Effector memory CD8-positive, alpha-beta T cell (primary cell): ENCODE measurements at places on chromosomes 11 and 22.

DNA sequence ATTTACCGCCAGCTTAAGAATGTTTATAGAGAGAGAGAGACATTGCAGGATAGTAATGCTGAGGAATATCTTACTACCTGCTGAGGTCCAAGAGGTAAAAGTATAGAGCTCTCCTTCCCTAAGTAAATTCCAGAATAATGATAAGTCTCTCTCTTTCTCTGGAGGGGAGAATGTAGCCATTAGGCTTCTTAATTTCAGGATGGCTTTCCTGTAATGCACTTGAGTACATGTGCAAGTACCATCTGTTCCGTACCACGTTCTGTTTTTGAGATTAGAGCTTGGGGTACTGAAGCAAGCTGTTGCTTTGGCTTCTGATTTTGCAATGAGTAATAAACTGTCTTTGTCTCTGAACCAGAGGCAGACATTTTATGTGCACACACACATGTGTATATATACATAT lies 1314.0 kb downstream of the JRKL start:
- no peak for DNase-seq

DNA sequence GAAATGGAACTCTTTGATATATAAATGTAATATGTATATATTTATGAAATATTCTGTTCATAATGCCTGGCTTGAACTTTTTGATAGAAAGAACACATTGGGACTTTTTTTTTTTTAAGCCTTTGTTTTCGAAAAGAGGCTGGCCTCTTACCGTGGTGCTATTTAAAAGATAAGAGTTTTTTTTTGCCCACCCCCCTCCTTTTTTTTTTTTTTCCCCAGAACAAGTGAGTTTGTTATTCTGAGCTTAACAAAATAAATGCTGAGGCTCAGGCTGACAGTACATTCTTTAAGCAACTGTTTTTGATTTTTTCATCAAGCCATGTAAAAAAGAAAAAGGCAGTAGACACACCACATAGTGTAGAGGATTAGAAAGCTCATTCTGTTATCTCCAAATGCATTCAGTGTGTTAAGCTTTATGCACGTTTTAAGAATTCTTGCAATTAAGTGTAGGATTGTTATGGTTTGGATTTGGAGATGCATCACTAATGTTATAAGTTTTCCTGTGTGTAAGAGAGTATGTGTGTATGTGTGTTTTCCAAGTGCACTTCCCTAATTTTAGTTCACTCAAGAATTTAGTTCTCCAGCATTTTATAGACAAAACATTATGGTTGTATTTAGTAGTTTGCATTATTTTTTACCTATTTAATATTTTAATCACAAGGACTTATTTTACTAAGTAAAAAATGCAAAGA lies 12.0 kb downstream of the PDHX start:
- no peak for DNase-seq

DNA sequence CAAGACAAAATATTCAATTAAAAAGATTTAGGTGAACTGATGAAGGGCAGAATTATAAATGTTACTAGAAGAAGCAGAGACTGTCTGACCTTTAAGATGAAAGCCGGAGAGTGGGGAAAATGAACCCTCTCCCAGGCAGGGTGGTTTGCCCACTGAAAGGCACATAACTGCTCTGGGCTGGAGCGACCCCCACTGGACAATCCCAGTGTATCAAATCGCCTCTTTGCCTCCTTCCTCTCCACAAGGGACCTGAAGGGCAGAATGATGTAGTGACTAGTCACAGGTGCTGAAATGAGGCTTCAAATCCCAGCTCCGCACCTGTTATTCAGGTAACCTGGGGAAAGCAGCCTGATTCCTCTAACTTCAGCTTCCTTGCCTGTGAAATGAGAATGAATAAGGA lies 69.0 kb downstream of the EFCAB6 start:
- no peak for DNase-seq

DNA sequence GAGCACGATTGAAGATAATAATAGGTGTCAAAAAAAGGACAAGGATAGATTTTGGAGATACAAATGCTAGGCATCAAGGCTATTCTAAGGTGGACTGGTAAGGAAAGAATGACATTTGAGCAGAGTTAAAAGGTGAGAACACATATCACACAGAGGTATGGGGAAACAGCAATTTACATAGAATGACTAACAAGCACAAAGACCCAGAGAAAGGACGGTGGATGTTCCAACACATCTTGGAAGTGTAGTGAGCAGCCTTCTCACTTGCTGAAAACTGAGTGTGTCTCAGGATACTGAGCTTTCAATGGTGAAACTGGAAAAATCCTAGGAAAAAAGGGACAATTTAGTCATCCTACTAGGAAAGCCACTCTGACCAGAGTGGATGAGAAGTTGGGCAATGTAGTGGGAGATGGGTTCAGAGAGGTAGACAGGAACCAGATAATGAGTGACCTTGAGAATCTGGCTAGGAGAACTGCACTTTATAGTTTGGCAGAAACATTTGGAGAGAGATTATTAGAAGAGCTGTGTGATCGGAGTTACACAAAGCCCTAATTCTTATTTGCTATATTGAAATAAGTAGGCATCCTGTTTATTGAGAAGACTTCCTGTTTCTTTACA lies 706.0 kb downstream of the KCNA4 start:
- no peak for DNase-seq

- DNase-seq: no peak
These were observed 2.1 kb downstream of the FXYD6 start for GRCh38 chr11:117874253-117874909.

DNA sequence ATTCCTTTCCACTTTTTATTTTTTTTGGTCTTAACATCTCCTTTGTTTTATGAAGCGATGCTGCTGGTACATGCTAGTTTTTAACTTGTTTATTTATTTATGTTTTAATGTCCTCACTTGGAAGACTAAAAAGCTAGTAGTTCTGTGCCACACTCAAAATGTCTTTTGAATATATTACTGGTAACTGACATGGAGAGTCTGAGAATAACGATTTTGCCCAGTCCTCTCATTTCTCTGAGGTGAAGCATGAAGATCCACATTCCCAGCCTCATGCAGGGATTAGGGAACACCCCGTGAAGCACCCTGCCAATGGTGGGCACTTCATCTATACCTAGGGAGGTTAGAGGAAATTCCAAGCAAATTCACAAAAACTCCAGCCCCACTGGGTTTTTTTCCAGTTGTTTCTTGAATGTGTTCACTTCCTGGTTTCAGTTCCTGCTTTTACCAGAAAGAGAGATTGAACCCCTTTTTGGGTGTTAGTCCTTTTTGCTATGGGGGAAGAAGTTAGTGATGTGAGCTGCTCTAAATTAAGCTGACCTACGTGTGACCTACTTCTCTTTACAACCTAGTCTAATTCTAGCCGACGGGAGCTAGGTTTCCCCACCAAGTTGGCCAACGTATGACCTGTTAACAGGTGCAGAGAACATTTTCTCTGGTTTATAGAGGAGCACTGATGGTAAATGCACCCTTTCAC lies 106.1 kb downstream of the SLC1A2 start:
- no peak for DNase-seq

GRCh38 chr11:103703954-103704353 lies 332.5 kb upstream of the DDI1 start:
- no peak for DNase-seq

DNA sequence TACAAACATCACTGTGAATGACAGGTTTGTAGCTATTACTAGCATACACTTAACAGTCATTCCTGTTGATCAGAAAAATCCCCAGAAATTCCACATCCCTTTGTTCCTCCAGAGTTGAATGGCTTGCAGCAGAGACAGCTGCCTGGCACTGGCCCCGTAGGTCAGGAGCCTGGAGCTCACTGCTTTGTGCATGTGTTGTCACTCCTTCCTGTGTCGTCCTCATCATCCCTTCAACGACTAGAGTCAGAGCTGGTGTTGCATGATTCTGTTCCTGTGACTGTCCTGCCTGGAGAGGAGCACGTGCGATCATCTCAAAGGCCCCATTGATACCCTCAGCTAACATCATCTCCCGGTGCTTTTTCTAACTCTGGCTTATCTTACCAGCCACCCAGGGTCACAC lies 58.3 kb downstream of the LDLRAD3 start:
- no peak for DNase-seq

GRCh38 chr11:94133752-94134151 lies 5.1 kb downstream of the PANX1 start:
- DNase-seq: no peak

DNA sequence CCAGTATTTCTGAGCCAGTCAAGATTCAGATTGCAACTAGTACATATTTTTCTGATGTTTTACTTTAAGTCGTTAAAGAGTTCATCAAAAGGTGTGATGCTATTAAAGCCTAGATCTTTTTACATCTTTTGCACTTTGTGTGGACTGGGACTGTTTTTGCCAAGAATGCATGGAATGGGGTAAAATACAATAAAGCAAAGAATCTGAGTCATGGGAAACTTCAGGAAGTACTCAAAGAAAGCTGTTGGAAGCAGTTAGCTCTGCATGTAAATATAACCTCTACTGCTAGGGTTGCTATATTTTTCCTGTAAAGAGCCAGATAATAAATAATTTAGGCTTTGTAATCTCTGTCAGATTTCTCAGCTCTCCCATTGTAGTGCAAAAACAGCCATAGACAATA lies 20.9 kb downstream of the ATXN10 start:
- no peak for DNase-seq

DNA sequence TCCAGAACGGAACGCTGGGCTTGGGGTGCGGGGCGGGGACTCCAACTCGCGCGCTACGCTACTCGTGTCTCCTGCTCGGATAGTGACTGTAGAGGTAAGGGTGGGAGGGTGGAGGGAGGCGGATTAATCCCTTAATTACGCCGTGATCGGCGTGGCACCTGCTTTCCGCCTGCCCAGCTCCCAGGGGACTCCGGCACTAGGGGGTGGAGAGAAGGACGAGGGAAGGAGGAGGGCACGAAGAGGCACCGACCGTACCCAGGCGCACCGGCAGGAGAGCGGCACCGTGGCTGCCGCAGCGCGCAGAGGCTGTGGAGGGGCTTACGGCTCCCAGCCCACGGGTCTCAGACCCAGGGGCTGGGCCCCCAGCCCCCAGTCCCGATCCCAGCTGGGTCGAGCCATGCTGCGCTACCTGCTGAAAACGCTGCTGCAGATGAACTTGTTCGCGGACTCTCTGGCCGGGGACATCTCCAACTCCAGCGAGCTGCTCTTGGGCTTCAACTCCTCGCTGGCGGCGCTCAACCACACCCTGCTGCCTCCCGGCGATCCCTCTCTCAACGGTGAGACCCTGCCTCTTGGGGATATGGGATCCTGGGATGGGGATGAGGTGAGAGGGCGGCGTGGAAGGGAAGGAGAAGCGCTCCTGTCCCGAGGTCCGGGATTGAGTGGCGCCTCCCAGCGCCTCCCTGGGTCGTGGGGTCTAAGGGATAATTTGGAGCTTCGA lies at the start of gene ROBO3:
TSS of gene ROBO3 (plus strand) at position 252 of the 721 bp plus-strand sequence. CDS start at position 398, 146 bp downstream.
- DNase-seq: no peak

DNA sequence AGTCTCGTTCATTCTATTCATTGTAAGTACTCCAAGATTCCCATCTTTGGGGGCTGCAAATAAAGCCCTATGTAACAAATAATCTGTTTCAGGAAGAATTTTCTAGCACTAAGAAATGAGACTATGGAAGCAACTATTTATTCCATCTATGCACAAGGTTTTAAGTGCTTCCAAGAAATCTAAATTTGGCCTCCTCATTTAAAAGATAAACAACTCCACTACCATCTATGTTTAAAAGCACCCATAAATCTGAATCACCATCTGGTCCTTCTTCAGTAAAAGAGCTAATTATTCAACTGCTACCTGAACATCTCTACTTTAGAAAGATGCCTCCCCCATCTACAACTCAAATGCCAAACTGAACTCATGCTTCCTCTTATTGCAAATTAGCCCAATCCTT lies 547.3 kb upstream of the LRRC4C start:
- no peak for DNase-seq

DNA sequence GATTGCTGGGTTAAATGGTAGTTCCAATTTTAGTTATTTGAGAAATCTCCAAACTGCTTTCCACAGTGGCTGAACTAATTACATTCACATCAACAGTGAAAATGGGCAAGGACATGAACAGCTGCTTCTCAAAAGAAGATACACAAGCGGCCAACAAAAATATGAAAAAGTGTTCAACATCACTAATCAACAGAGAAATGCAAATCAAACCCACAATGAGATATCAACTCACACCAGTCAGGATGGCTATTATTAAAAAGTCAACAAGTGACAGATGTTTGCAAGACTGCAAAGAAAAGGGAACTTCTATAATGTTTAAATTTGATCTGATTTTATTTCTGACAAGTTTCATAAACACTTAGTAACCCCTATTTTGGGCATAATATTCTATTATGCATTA lies 537.5 kb downstream of the DLG2 start:
- DNase-seq: no peak

GRCh38 chr11:63619967-63620366 lies 5.7 kb upstream of the PLAAT3 start:
- DNase-seq: no peak

DNA sequence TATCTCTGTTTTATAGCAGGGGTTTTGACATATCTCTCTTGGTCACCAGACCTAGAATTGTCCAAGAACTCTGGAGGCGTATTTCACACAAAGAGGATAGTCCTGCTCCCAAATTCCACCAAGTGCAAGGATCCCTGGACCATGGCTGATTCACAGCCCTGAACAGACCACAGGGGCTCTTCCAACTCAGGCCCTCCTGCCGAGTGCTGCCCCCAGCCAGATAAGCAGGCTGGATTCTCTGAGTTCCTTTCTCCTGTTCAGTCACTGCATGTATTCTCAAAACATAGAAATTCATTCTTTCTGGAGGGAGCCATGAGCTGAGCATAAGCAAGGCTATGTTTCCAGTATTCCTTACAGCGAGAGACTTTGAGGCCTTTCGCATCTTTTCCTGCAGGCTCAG lies 13.4 kb upstream of the PLEKHB1 start:
- no peak for DNase-seq

DNA sequence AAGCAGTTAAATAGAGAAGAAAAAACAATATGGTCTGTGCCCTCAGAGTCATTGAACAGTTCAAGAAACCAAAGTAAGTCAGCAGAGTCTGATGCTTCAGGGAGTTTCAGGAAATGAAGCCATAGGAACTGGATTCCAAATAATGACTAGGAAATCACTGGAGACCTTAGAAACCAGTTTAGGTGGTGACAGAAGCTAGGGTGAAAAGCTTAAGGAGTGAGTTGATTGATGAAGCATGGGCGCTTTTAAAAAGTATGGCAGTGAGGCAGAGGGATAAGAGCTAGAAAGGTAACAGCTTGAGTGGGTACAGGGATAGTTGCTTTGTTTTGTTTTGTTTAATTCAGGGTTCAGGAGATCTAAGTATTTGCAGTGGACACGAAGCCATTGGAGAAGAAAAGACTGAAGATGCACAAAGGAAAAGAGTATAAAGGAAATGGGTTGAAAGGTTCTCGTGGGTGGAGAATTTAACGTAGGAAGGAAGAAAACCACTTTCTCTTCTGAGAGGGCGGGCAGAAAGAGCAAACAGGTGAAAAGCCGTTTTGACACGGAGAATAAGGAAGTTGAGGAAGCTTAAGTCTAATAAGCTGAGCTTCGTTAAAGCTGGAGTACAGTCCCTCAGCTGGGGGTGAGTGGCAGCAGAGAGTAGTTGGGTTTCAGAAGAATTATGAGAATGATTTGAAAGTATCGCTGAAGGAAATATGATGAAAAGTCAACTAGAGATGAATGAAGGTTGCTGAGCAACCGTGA lies 14.8 kb downstream of the SGSM3 start:
- no peak for DNase-seq

- no peak for DNase-seq
These were observed 7.5 kb upstream of the KCNJ11 start for GRCh38 chr11:17395978-17396377.
